ENCODE measurements at places on chromosomes 3 and 15. TPM values are rescaled to one million over a fixed set of nuclear protein-coding genes. Genes with fewer than 3 reads are reported as not detected.
A peak's percentile ranks its signal among the peaks of the same experiment; 100 is the strongest.

The SPSB4 gene
- not detected for total RNA-seq

The GRK7 gene
- total RNA-seq = 0.13 TPM

The CACNA2D3 gene
- total RNA-seq = not detected

The ADAMTSL3 gene
- not detected for total RNA-seq

The ANKUB1 gene
- not detected for total RNA-seq

The CCR3 gene
- 2.4 TPM for total RNA-seq

DNA sequence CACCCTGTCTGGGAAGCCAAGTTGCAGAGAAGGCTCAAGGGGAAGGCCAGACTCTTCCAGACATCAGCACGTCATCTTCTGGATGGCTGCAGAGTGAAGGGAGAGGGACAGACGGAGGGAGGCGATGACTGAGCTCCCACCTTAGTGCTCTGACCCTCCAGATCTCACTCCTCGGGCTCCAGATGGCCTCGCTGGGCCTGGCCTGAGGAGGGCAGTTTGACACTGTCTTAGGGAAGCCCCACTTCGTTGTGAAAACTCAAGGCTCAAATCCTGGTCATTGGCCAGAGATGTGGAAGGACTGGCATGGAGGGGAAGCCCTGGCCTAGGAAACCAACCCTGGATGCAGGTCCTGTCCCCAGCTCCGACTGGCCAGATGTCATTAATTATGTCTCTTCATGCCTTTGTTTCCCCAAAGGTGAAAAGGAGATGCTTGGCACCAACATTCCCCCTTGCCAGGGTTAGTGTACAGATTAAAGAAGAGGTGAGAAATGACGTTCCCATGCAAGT, 70.4 kb downstream of the ADCY5 start:
- no peak for DNase-seq

DNA sequence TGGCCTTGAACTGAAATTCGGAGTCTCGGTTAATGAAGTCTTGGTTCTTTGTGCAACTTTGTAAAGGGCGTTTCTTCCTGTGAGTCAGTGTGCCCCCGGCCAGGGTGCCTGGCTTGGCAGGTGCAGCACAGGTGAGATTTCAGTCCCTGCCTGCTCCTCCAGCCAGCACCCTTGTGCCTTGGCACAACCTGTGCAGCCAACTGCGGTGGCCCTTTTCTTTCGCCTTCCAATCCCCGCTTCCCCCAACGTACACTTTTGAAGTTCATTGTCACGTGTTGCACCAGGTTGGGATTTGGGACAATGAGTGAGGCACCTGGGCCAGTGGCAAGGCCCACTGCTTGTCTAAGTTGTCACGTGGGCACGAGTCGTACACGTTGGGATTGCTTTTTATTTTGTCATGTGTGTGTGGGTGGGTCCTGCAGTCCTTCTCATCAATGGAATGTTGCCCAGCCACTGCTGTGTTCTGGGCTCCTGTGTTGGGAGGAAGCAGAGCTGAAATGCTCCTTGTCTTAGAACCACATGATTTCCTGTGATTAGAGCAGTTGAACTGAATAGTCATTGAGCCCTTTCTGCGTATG, 242.9 kb upstream of the BHLHE40 start:
- DNase-seq = no peak

GRCh38 chr15:43370975-43371974, at the start of the genes TUBGCP4 and ZSCAN29:
Gene TUBGCP4, plus strand, starts transcription at chr15:43371101. Its CDS starts 254 bp downstream, at chr15:43371355.
Gene ZSCAN29, minus strand, starts transcription at chr15:43371043. Its CDS starts 1,130 bp downstream, at chr15:43369913.
- peak; percentile 58 for DNase-seq

DNA sequence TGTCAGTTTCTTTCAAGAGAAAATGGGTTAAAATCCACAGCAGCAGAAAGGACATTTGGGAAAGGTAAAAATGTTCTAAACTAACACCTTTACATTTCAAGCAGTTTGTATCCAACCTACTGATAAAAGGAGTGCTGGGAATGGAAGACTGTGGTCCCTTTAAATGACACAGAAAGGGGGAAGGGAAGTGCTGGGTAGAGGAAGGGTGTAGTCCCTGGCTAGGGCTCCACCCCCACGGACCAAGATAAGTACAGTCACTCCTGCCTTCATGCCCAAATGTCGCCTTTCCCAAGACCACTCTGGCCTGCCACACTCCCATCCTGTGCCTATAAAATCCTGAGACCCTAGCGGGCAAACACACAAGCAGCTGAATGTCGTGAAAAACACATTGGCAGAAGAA, 350.9 kb upstream of the POU1F1 start:
- no peak for DNase-seq

GRCh38 chr3:89802881-89803280, 695.5 kb downstream of the EPHA3 start:
- no peak for DNase-seq

DNA sequence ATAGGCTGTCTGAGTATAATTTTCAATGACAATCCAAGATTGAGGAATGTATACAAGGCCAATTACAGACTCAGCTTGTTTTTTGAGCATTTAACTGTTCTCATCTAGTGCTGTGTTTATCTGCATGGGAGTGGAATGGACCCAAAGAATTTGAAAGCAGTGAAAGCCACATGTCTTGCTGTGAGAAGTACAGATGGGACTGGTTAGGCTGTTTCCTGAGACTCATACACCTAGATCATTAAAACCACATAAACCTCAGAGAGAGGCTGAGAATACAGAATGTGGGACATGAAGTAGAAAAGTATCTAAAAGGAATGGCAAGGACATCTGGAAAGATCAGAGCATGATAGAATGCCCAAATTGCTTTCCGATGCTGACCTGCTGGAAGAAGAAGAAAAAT, 224.6 kb downstream of the NLGN1 start:
- no peak for DNase-seq

GRCh38 chr15:73748730-73749129, 4.4 kb downstream of the INSYN1 start:
- no peak for DNase-seq

- DNase-seq = no peak
Observed at GRCh38 chr3:101687142-101687931, 819 bp upstream of the RPL24 start.

DNA sequence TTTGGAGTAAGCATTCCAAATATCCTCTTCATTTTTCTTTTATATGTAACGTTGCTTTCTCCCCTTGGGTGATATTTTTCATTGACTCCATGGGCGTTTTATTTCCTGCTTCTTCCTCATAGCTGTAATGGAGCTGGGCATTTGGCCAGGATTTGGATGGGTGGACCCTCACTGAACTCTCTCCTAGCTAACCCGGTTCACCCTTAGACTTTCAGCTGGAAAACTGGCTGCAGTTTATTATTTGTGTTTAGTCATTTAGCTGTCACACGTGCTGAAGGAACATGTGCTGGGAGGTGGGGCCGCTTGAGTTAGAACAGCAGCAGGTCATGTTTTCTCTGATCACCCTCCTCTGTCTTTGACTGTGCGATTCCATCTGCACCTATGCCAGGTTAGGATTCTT, 407.6 kb downstream of the ZIC1 start:
- DNase-seq = no peak

Data from naive thymus-derived CD4-positive, alpha-beta T cell (primary cell).